ENCODE measurements at places on chromosomes 2 and 18. TPM values are rescaled to one million over a fixed set of nuclear protein-coding genes. Genes with fewer than 3 reads are reported as not detected.

GRCh38 chr18:39380866-39381265, 1815.3 kb upstream of the CELF4 start:
- H3K27me3 ChIP-seq, result no peaks in the 10 kb centered on the region
- no peak overlapping the region for H3K27ac ChIP-seq
- DNase-seq, result no peak
- H3K36me3 ChIP-seq, result no peaks in the 10 kb centered on the region

GRCh38 chr2:208982831-208983230, 441.0 kb upstream of the MAP2 start:
- peak overlapping the region; percentile 24 for H3K27ac ChIP-seq
- H3K4me1 ChIP-seq, result peaks cover 4% of the 10 kb centered on the region
- H3K4me3 ChIP-seq, result no peak overlapping the region
- H3K36me3 ChIP-seq, result no peaks in the 10 kb centered on the region

- no peak for DNase-seq
- peaks cover 12% of the 10 kb centered on the region for H3K27me3 ChIP-seq
- no peaks in the 10 kb centered on the region for H3K36me3 ChIP-seq
- H3K4me3 ChIP-seq, result no peak overlapping the region
- H3K4me1 ChIP-seq, result peaks cover 16% of the 10 kb centered on the region
Observed at GRCh38 chr2:36737131-36737750, 40.7 kb downstream of the VIT start.

DNA sequence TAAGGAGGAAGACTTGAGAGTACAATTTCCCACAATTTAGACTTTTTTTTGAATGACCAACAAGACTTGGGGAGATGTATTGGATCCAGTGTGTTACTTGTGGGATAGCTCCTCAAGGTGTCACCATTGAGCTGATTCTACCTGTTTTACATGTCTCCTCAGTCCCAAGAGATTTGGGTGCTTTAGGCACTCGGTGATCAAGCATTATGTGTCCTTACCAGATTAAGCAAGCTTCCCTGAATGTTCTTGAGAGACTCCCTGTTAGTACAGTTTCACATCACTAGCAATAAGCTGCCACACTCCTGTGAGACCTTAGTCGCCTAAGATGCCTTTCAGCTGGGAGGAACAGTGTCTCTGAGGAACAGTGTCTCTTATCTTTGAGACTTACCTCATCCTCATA, 384.3 kb upstream of the SYT4 start:
- H3K36me3 ChIP-seq, result no peaks in the 10 kb centered on the region
- no peaks in the 10 kb centered on the region for H3K4me1 ChIP-seq
- no peak overlapping the region for H3K27ac ChIP-seq
- no peak for DNase-seq
- H3K27me3 ChIP-seq, result peaks cover 3% of the 10 kb centered on the region

DNA sequence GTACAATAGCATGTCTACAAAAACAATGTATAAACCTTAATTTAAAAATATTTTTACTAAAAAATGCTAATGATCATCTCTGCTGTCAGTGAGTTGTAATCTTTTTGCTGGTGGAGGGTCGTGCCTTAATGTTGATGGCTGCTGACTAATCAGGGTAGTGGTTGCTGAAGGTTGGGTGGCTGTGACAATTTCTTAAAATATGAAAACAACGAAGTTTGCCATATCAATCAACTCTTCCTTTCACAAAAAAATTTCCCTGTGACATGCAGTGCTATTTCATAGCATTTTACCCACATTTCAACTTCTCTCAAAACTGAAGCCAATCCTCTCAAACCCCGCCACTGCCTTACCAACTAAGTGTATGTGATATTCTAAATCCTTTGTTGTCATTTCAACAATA, 112.4 kb downstream of the OLA1 start:
- peaks cover 30% of the 10 kb centered on the region for H3K36me3 ChIP-seq
- DNase-seq, result no peak
- H3K27ac ChIP-seq, result no peak overlapping the region
- no peaks in the 10 kb centered on the region for H3K27me3 ChIP-seq
- H3K4me3 ChIP-seq, result no peak overlapping the region

- H3K4me3 ChIP-seq, result peak overlapping the region; percentile 32
- no peak for DNase-seq
- peaks cover 14% of the 10 kb centered on the region for H3K4me1 ChIP-seq
- H3K27me3 ChIP-seq, result no peaks in the 10 kb centered on the region
- peak overlapping the region; percentile 12 for H3K27ac ChIP-seq
Observed at GRCh38 chr2:86625096-86625495, 1.4 kb upstream of the RNF103 start.

DNA sequence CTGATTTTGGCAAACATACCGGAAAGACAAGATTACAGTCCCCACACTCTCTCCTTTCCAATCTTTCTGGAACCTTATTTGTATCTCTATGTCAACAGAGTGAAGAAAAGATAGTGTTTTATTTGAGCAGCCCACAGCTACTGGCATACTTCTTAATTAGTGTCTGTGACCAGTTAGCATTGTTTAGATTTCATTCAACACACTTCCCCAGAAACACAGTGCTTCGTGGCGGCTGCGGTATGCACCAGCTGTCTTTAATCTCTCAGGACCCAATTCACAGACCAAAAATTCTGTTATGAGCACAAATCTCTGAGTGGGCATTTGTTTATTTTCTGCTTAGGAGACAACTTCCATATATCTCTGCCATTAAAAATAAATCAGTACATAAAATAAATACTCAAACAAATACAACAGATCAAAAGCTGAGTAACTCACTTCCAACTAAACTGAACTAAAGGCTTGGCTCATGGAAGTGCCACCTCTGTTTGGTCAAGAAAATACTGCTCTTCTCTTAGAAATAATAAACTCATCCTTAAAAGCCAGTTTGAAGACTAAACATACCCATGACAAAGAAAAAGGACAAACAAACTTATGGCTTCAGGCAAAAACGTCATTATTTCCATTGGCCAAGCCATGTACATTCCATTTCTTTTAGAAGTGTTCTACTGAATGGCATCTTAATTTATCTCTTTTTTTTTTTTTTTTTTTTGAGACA, 392.4 kb downstream of the TXNL1 start:
- H3K36me3 ChIP-seq, result no peaks in the 10 kb centered on the region
- H3K4me1 ChIP-seq, result peaks cover 8% of the 10 kb centered on the region
- no peak overlapping the region for H3K27ac ChIP-seq
- H3K27me3 ChIP-seq, result no peaks in the 10 kb centered on the region
- H3K4me3 ChIP-seq, result no peak overlapping the region
- no peak for DNase-seq

GRCh38 chr18:53864770-53865169, 359.7 kb downstream of the MBD2 start:
- no peaks in the 10 kb centered on the region for H3K4me1 ChIP-seq
- H3K27ac ChIP-seq, result no peak overlapping the region
- H3K4me3 ChIP-seq, result no peak overlapping the region
- peaks cover 29% of the 10 kb centered on the region for H3K27me3 ChIP-seq

DNA sequence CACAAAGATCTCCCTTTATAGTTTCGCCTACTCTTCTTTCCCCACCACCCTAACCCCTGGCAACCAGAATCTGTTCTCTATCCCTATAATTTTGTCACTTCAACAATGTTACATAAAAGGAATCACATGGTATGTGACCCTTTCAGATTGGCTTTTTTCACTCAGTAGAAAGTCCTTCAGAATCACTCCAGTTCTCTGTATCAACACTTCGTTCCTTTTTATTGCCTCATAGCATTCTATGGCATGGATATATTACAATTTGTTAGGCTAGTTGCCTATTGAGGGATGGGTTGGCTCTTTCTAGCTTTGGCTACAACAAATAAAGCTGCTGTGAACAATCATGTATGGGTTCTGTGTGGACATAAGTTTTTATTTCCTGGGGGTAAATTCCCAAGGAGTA, 163.1 kb downstream of the RPIA start:
- no peak for DNase-seq
- H3K27ac ChIP-seq, result no peak overlapping the region
- H3K4me3 ChIP-seq, result no peak overlapping the region
- peaks cover 9% of the 10 kb centered on the region for H3K4me1 ChIP-seq
- H3K36me3 ChIP-seq, result no peaks in the 10 kb centered on the region

GRCh38 chr2:239375278-239376061, 25.4 kb downstream of the HDAC4 start:
- H3K36me3 ChIP-seq, result no peaks in the 10 kb centered on the region
- H3K4me3 ChIP-seq, result no peak overlapping the region
- no peaks in the 10 kb centered on the region for H3K27me3 ChIP-seq
- no peaks in the 10 kb centered on the region for H3K4me1 ChIP-seq
- H3K27ac ChIP-seq, result no peak overlapping the region

- H3K36me3 ChIP-seq, result no peaks in the 10 kb centered on the region
- H3K27ac ChIP-seq, result no peak overlapping the region
- no peak overlapping the region for H3K4me3 ChIP-seq
- H3K27me3 ChIP-seq, result peaks cover 7% of the 10 kb centered on the region
Observed at GRCh38 chr2:75568174-75568573, 7.4 kb upstream of the EVA1A start.

- no peaks in the 10 kb centered on the region for H3K27me3 ChIP-seq
- H3K4me3 ChIP-seq, result no peak overlapping the region
- no peak overlapping the region for H3K27ac ChIP-seq
- no peak for DNase-seq
- H3K4me1 ChIP-seq, result no peaks in the 10 kb centered on the region
- peaks cover 12% of the 10 kb centered on the region for H3K36me3 ChIP-seq
Observed at GRCh38 chr2:10613263-10613662, 76.5 kb downstream of the NOL10 start.

DNA sequence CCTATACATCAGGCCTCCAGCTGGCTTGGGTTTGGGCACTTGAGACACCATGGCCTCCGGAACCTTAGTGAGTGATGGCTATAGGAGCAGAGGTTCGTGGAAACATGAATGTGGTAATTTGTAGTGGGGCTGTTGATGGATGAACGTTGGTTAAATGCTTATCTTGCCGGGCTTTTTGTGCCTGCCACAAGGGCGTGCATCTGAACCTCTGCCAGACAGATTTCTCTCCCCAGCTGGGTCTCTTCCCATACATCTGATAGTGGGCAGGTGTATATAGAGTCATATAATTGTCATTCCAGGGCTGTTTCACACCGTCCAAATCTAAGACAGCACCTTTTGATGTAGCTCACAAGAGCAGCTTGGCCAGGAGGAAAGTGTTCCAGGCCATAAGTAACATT, 14.7 kb downstream of the LAMA3 start:
- no peak overlapping the region for H3K27ac ChIP-seq
- H3K27me3 ChIP-seq, result peaks cover 25% of the 10 kb centered on the region
- no peak overlapping the region for H3K4me3 ChIP-seq

DNA sequence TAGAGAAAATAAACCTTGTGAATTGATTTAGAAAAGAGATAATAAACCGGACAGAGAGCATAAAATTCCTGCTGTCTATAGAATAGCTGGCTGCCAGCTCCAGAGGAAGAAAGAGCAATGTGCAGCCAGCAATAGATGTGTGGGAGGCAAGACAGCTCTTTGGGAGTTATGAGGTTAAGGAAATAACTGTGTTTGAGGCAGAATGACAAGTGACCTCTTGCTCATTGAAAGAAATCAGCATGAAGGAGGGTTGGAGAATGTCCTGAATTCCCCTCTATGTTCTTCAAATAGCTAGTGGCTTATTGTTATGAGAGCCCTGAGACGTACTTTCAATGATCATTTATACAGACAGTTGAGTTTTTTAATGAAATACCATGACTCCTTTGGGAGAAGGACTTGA, 1009.9 kb upstream of the NXPH2 start:
- peaks cover 32% of the 10 kb centered on the region for H3K27me3 ChIP-seq
- H3K4me1 ChIP-seq, result peaks cover 19% of the 10 kb centered on the region
- no peaks in the 10 kb centered on the region for H3K36me3 ChIP-seq
- no peak overlapping the region for H3K27ac ChIP-seq
- H3K4me3 ChIP-seq, result no peak overlapping the region
- no peak for DNase-seq

DNA sequence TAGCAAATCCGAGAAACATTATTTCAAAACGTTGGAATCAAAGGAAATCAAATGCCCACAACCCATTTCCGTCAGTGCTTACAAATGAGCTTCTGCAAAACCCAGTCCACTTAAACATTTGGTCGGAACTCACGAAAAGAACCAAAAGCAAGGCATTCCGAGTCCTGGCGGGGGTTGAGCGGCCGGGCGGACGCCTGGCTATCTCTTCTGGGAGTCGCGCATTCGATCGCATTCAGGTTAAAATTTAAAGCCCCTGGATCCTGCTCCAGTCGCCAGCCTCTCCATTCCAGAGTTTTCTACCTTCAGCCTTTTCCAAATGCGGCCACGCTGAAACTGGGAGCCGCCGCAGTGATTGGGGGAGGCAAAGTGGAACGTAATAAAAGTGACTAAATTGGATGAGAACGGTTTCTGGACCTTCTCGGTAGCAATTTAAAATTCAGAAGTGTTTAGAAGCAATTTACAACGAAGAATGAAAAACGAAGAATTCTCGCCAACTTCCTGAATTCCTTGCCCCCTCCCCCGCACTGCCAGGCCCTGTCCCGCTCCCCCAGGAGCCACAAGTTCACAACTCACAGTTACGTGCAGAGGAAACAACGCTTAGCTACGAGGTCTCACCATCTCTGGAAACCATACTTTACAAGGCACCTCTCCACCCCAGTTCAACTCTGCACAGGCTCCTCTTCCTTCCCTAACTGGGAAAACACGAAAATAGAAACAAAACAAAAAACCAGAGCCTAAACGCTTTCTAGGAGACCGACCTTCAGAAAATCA, 1.7 kb upstream of the GATA6 start:
- DNase-seq, result no peak
- peak overlapping the region; percentile 91 for H3K4me3 ChIP-seq
- H3K36me3 ChIP-seq, result peaks cover 3% of the 10 kb centered on the region
- H3K27ac ChIP-seq, result peak overlapping the region; percentile 93
- H3K27me3 ChIP-seq, result peaks cover 80% of the 10 kb centered on the region

- DNase-seq, result no peak
- H3K27me3 ChIP-seq, result no peaks in the 10 kb centered on the region
- peak overlapping the region; percentile 36 for H3K27ac ChIP-seq
- no peak overlapping the region for H3K4me3 ChIP-seq
- peaks cover 22% of the 10 kb centered on the region for H3K4me1 ChIP-seq
Observed at GRCh38 chr2:232236200-232236599, 142.4 kb upstream of the ALPP start.

- DNase-seq, result no peak
- no peaks in the 10 kb centered on the region for H3K4me1 ChIP-seq
- peaks cover 33% of the 10 kb centered on the region for H3K36me3 ChIP-seq
- H3K27me3 ChIP-seq, result no peaks in the 10 kb centered on the region
- no peak overlapping the region for H3K4me3 ChIP-seq
Observed at GRCh38 chr2:117960231-117960630, 53.6 kb downstream of the CCDC93 start.

DNA sequence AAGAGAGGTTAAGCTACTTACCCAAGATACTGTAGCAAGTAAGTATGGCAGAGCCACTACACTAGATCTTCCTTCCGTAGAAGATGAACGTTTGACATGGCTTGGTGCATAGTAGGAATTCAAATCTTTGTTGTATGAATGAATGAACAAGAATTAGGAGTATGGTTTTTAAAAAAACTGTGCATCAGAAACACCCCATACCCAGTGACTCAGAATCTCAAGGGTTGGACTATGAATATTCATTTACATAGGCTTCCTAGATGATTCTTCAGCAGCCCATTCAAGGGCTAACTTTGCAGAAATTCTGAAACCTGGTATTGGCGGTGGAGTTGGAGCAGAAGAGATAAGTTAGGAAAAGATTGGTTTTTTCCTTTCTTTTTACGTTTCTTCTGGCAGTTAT, 5.4 kb downstream of the ACTR3 start:
- H3K27ac ChIP-seq, result no peak overlapping the region
- DNase-seq, result no peak
- H3K4me1 ChIP-seq, result peaks cover 68% of the 10 kb centered on the region
- no peaks in the 10 kb centered on the region for H3K27me3 ChIP-seq
- peak overlapping the region; percentile 15 for H3K4me3 ChIP-seq
- H3K36me3 ChIP-seq, result peaks cover 5% of the 10 kb centered on the region

Gene VWC2L
- 0.17 TPM for total RNA-seq

Gene SRD5A2
- total RNA-seq, result not detected

Gene PIEZO2
- 21.8 TPM for total RNA-seq

Gene TYW5
- 11.0 TPM for total RNA-seq

Gene TWSG1
- 38.6 TPM for total RNA-seq

Gene CRYGC
- total RNA-seq, result not detected

Gene BOLA3
- total RNA-seq, result 35.6 TPM

Gene TP53I3
- 74.0 TPM for total RNA-seq

Gene CHST9
- 8.0 TPM for total RNA-seq

Gene PRKAG3
- total RNA-seq, result not detected

Gene CDH2
- 38.2 TPM for total RNA-seq

Gene TBR1
- total RNA-seq, result not detected

Measured in type B pancreatic cell (in vitro differentiated cells).